Neural crest cell (in vitro differentiated cells): ENCODE measurements at places on chromosomes 7 and 10. TPM values are rescaled to one million over a fixed set of nuclear protein-coding genes. Genes with fewer than 3 reads are reported as not detected.

PLXNA4 gene
- 21.7 and 22.9 TPM in 2 replicates for total RNA-seq

DNA sequence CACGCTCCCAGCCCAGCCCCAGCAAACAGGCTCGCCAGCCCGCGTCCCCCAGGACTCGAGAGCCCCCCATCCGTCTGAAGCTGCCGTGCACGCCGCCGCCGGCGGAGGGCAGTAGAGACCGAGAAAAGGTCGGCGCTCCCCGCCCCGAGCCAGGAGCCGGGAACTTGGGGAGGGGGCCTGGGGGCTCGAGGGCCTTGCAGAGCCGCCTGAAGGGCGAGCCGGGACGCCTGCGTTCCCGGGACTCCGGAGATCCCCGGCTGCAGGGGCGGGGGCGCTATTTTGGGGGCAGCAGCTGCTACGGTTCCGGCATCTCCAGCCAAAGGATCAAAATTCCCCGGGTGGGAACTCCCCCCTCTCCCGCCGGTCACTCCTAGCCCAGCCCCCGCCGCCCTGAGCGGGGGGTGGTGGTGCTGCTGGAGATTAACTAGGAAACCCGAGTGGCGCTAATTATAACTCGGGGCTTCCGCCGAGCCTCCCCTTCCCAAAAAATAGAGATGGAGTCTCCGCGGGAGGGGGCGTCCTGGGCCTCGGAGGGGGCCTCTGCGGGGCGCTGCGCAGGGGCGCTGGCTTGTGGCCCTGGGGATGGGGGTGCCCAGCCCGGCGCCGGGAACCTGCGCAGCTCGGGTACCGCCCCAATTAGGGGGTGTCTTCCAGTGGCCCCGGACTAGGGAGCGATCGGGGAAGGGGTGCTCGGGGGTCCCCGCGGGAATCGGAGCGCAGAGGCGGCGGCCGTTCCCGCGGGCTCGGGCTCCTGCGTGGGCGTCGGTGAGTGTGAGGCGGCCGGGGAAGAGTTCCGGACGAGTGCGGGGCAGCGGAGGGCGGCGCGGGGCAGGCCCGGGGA lies 608 bp downstream of the ACHE start:
- DNase-seq, result peak; percentile 87

ELN gene
- 0.41 and 1.0 TPM in 2 replicates for total RNA-seq

DNA sequence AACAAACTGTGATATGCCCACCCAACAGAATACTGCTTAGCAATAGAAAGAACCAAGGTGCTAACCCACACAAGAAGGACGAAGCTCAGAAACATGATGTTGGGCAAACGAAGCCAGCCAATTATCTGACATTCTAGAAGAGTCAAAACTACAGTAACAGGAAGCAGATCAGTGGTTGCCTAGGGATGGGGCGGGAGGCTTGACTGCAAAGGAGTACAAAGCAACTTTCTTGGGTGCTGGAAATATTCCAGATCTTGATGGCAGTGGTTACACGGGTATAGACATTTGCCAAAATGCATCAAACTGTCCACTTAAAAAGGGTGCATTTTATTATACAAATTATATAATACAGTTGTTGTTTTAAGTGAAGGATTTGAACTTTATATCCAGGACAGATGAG lies 41.1 kb upstream of the RET start:
- no peak for DNase-seq

TMEM254 gene
- total RNA-seq, result 30.6 and 33.8 TPM in 2 replicates

DNA sequence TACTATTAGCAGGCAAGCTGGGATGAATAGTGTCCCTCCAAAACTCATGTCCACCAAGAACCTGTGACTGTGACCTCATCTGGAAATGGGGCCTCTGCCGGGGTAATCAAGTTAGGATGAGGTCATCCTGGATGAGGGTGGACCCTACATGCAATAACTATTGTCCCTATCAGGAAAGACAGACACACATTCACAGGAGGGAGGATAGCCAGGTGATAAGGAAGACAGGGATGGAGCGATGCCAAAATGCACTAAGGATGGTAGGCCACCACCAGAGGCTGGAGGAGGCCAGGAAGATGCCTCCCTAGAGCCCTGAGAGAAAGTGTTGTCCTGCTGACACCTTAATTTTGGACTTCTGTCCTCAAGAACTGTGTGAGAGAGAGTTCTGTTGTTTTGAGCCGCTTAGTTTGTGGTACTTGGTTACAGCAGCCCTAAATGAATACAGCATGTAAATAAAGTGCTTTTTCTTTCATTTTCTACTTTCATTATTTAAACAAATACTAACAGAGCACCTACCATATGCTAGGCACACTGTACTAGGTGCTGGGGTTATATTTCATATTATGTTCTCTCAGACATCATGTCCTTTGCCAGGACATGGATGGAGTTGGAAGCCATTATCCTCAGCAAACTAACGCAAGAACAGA lies 111.9 kb downstream of the USP6NL start:
- DNase-seq, result no peak

DNA sequence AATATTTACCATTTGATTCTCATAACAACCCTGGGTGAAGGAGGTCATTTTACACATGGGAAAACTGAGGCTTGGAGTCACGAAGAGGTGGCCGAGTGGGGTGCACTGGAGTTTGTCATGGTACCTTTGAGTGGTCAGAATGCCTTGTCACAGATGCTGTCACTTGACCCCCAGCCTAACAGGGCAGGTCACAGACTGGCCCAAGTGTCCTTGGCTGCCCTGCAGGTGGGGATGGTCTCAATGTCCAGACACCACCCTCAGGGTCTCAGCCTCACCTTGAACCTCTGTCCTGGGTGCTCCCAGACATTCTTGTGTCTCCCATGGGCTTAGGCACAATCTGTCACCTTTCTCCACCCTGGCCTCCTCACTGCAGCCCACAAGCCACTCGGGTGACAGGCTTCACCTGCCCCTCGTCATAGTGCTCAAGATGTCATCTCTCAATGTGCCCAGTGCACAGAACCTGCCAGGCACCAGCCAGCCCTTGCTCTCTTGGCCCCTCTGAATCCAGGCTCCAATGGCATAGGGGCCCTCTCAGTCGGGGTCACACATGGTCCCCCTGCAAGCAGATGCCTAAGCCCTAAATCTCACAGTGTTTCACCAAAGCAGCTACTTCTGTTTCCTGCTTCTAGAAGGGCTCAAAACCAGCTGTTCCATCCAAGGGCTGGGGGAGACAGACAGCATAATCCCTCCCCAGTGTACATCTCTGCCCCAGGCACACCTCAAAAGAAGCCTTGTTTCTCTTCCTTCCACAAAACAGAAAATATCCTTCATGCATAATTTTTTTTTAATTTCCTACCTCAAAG lies 76.8 kb upstream of the NANOS1 start:
- no peak for DNase-seq

DYDC2 gene
- 2.5 and 3.5 TPM in 2 replicates for total RNA-seq

DNA sequence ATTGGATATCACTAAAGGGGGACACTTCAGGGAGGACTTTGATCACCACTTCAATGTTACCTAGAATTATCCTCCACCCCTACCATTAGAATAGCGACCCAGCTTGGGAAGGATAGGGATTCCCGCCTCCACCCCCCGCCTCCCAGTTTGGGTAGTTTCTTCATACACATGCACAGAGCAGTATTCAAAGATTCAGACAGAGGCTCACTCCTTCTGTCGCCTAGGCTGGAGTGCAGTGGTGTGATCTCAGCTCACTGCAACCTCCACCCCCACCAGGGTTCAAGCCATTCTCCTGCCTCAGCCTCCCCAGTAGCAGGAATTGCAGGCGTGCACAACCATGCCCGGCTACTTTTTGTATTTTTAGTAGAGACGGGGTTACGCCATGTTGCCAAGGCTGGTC lies 1166.1 kb downstream of the TYW1 start:
- no peak for DNase-seq

GRCh38 chr10:22335173-22335933 lies 9.9 kb upstream of the SPAG6 start:
- no peak for DNase-seq

GRCh38 chr7:159121068-159121467 lies 23.6 kb downstream of the VIPR2 start:
- DNase-seq, result no peak

MSMB gene
- total RNA-seq, result not detected in 2 replicates

DNA sequence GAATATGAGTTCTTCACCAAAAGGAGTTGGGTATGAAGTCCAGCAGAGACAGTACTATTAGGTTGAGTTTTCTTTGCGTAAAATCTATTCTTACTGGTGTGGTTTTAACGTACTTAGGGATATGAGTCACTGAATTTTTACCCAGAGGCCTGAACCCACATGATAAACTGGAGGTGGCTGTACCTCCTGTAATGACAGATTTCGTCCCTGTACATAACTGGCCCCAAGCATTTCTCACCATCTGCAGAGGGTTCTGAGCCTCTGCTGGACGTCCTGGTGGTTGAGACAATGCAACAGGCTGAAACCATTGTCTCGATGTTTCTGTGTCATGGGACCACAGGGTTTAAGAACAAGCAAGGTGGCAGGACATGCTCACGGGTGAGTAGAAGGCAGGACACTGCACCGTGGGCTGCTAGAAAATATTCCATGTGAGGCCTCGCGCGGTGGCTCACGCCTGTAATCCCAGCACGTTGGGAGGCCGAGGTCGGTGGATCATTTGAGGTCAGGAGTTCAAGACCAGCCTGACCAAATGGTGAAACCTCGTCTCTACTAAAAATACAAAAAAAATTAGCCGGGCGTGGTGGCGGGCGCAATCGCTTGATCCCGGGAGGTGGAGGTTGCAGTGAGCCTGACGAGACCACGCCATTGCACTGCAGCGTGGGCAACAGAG lies 233.9 kb downstream of the DNAJB6 start:
- no peak for DNase-seq

- DNase-seq, result no peak
Observed at GRCh38 chr10:96460316-96460715, 53.4 kb downstream of the TLL2 start.

- DNase-seq, result no peak
Observed at GRCh38 chr7:28815369-28815927, 142.7 kb downstream of the TRIL start.

EPDR1 gene
- 3.7 and 4.1 TPM in 2 replicates for total RNA-seq

SERPINE1 gene
- total RNA-seq, result 0.07 TPM in 1 of 2 replicates, not detected in the other

DNA sequence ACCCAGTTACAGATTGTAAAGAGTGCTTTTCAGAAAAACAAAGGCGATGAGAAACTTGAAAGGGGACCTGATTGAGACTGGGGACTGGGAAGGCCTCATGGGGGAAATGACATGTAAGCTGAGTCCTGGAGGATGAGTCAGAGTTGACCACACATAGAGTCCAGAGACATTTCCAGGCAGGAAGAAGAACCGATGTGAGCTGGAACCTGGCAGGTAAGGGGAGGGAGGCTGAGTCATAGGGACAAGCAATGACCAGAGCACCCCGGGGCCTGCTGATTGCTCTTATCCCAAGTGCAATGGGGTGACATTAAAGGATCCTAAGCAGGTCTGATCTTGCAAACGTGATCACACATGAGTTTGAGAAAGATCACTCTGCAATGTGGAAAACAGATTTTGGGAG lies 11.7 kb downstream of the TLL2 start:
- no peak for DNase-seq

DNA sequence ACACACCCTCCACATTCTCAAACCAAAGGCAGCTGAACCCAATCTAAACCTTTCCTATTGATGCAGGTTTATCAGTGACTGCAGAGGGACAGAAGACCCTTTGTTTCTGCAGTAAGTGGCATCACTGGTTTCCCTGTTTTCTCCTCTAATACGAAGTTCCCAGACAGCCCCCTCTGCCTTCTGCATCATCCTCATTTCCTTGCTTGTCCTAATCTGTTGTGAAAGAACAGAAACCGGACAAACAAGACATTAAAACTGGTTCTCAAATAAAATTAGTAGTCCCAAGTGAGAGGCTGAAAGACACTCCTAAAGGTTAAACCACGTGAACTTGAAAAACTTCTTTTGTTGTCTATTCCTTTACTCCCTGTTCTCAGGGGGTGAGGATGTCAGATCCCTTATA lies 10.1 kb upstream of the ADRB1 start:
- no peak for DNase-seq
